ENCODE measurements at places on chromosomes 12 and 14. TPM values are rescaled to one million over a fixed set of nuclear protein-coding genes. Genes with fewer than 3 reads are reported as not detected.

GRCh38 chr12:77500089-77500488 lies 330.6 kb upstream of the NAV3 start:
- no peak for DNase-seq

SPIC gene
- total RNA-seq = not detected

HOXC12 gene
- not detected for total RNA-seq

LBHD2 gene
- not detected for total RNA-seq

DNA sequence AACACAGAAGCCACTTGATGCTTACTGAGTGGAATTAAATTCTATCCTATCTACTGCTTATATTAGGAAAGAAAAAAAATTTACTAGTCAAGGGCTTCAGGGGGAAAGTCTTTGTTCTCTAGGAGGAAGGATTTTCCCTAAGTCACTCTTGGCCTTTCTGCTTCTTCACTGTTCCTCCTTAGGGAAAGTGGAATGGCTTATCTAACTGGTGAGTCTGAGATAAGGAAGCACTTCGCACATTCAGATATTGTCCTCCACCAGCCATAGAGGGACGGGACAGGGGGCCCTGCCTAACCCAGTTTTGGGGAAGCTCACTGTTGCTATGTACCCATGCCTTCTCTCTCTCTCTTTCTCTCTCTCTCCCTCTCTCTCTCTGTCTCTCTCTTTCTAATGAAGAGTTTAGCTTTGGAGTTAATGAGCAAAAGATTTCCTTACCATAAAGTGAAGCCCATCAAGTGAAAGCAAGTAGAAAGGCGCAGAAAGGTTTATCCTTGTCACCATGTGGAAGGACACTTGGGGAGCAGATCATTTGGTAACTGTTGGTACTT lies 450.6 kb downstream of the ZFP36L1 start:
- DNase-seq = no peak

CHST11 gene
- total RNA-seq = 27.2 TPM

LRIG3 gene
- 57.9 TPM for total RNA-seq

GLI1 gene
- total RNA-seq = 1.6 TPM

DNA sequence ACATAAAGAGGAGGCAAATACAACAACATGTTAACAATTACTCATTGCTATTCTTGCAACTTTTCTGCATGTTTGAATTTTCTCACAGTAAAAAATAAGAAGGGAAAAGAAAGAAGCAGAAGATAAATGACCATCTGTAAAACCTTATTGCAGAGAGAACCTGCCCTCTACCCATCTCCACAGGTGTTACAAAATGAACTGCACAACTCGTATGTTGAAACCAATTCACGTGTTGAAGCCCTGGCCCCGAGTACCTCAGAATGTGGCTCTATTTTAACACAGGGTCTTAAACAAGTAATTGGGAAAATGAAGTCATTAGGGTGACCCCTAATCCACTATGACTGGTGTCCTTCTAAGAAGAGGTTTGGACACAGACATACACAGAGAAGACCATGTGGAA lies 39.5 kb downstream of the FOXN3 start:
- no peak for DNase-seq

KRT77 gene
- not detected for total RNA-seq

NFE2 gene
- total RNA-seq = 0.17 TPM

CMTM5 gene
- not detected for total RNA-seq

DNA sequence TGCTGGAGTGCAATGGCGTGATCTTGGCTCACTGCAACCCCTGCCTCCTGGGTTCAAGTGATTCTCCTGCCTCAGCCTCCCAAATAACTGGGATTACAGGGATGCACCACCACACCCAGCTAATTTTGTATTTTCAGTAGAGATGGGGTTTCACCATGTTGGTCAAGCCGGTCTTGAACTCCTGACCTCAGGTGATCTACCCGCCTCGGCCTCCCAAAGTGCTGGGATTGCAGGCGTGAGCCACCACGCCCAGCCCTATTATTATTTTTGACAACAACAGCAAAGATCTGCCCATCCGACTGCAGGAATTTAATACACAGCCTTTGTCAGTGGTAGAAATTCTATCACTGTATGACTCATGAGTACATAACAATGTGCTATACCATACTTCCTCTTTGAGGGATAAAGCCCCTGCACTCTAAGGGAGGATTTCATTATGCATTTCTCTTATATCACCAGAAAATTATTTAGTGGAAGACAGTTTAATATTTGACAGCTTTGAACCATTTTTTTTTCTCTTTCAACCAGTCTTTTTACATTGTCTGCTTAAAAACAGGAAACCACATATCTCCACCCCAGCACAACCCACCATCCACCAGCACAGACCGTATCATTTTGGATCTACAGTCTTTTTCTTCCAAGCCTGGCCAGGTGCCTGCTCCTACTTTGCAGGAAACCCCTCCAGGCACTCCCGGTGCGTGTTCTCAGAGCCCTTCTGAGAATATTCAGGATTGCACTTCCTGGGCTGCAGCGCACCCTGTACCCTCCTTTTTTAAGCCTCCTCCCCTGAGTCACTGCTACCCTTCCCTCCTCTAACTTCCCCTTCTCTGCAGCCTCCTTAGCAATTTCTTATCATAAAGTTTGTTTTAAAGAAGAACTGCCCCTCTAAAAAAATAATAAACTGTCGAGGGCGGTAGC lies 594 bp downstream of the ARHGDIB start:
- DNase-seq = no peak

DNA sequence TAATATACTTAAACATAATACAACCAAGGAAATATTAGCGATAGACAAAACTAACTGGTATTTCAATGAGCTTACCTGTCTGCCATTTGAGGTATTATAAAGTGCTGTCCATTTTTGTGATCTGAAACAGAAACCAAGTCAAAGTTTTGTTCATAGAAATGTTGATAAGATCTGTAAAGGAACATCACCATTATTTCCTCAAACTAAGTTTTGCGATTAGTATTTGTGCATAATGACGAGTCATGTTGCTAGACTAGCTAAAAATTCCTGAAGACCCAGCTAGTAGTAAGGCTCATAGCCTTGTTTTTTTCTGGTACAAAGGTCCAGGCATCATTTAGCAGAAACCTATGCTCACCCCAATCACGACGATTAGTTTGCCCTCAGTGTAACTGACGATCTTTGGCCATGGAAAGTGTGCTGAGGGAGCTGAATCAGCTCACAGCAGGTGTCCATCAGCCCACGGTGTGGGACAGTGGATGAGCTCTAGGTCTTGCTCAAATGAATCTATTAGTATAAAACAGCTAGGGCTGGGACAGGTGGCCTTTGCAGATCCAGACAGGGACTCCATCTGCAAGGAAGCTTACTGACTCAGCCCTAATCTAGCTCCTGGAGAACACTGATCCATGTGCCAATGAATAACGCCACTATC lies 28.7 kb downstream of the GIT2 start:
- DNase-seq = no peak

ACVRL1 gene
- total RNA-seq = 4.7 TPM

- DNase-seq = no peak
Measured at GRCh38 chr12:47481041-47481440, 224.8 kb downstream of the RPAP3 start.

GRCh38 chr12:75378354-75378753 lies 12.5 kb upstream of the GLIPR1L2 start:
- DNase-seq = no peak

MYH7 gene
- not detected for total RNA-seq

DNA sequence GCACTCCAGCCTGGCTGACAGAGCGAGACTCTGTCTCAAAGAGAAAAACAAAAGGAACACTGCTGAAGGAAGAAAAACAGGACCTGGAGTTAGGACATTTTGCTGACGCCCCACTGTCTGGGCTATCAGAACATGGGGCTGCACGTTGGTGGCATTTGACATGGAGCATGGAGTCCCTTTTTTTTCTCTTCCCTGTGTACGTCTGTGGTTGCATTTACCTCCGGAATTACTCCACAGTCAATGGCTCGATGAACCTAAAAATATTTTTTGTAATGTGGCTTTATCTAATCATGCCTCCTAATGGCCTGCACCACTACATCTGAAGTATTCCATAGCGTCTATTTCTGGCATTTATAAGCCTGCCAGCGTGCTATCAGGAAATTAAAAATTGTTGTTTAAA lies 30.7 kb downstream of the TESC start:
- DNase-seq = no peak

DNA sequence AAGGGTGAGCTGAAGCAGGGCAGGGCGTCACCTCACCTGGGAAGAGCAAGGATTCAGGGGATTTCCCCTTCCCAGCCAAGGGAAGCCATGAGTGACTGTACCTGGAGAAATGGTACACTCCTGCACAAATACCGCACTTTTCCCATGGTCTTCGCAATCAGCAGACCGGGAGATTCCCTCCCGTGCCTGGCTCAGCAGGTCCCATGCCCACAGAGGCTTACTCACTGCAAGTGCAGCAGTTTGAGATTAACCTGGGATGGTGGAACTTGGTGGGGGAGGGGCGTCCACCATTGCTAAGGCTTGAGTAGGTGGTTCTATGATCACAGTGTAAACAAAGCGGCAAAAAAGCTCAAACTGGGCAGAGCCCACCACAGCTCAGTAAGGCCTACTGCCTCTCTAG lies 11.0 kb upstream of the DHRS4 start:
- DNase-seq = peak; percentile 63

GRCh38 chr14:25658988-25659387 lies 609.0 kb upstream of the STXBP6 start:
- DNase-seq = no peak

- no peak for DNase-seq
Measured at GRCh38 chr14:21894003-21894897, 220.6 kb upstream of the OR4E1 start.

DNA sequence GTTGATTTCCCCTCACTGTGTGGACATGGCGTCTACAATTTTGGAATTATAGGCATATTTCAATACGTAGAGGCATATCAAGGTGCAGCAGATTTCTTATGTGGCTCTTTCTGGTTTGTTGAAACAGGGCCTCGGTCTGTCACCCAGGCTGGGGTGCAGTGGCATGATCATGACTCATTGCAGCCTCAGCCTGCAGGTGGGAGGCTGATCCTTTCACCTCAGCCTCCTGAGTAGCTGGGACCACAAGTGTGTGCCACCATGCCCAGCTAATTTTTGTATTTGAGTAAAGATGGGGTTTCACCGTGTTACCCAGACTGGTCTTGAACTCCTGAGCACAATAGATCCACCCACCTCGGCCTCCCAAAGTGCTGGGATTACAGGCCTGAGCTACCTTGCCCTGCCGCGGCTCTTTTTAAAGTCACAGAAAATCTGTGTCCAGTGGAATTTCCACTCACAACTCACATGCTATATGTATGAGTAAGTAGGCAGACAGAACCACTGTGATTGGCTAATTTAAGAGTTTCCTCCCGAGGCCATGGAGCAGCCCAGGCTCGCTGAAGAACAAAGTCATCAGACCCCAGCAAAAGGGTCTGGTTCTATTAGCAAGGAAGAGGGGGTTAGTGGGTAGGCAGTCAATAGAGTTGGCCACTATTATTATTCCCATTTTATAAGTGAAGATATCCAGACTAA lies 9.1 kb downstream of the GNG2 start:
- DNase-seq = no peak

DNA sequence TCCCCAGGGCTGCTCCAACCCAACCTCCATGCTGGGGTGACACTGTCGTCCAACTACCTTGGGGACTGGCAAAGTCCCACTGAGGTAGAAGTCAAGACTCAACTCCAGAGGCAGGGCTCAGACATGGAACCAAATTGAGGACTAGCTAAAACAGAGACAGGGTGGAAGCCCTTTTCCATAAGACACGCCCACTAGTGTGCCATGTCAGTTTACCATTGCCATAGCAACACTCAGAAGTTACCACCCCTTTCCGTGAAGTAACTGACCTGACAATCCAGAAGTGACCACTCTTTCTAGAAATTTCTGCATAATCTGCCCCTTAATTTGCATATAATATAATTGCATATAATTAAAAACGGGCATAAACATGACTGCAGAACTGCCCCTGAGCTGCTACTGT lies 409.6 kb downstream of the MED13L start:
- no peak for DNase-seq

KSR2 gene
- total RNA-seq = 0.29 TPM

SRP54 gene
- total RNA-seq = 58.5 TPM

DNA sequence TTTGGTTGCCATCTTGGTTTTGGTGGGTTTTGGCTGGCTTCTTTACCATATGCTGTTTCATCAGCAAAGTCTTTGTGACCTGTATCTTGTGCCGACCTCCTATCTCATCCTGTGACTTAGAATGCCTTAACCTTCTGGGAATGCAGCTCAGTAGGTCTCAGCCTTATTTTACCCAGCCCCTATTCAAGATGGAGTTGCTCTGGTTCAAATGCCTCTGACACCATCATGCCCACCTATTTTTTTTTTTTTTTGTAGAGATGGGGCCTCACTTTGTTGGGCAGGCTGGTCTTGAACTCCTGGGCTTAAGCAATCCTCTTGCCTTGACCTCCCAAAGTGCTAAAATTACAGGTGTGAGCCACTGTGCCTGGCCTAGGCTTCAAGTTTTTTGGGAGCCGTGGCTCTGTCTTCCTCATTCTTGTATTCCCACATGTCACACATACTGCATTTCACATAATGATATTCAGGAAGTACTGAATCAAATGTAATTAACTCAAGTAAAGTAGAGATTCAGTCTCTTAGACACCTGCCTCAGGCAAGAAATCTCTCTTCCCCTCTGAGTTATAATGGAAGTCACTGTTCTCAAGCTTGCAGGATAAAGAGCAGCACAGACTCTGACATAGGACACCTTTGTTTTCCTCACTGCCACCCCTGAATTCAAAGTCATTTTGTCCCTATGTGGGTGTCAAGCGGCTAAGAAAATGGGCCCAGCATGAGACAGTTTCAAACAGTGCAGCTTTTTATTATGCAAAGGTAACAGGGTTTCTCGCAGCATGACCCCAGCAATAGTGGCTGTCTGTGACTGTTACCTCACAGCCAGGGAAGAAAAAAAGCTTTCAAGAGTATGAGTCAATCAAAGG lies 159.0 kb downstream of the PTPN11 start:
- no peak for DNase-seq

SMOC1 gene
- 2.7 TPM for total RNA-seq

SLC5A8 gene
- not detected for total RNA-seq

DNA sequence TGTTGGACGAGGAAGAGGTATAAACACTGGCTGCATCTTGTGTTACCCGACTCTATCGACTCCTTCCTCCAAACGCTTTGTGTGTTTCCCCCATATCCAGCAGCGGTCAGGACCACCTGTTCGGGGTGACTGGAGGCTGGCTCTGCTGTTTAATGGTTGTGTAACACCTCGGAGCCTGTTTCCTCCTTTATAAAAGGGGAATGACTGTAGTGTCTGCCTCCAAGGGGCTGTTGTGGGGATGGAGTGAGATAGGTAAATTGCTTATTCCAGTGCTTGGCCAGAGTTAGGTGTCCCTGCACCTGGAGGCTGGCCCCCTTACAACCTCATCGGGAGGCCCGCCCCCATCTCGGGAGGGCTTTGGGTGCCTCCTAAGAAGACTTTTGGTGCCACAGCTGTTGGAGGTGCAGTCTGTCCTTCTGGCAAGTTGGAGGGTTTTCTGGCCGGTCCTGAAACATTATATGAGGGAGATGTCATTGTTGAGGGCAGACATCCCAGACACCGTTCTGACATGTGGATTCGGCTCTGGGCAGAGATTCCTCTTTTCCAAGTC lies 1.1 kb downstream of the MLXIP start:
- DNase-seq = no peak

FGF6 gene
- total RNA-seq = not detected

DNA sequence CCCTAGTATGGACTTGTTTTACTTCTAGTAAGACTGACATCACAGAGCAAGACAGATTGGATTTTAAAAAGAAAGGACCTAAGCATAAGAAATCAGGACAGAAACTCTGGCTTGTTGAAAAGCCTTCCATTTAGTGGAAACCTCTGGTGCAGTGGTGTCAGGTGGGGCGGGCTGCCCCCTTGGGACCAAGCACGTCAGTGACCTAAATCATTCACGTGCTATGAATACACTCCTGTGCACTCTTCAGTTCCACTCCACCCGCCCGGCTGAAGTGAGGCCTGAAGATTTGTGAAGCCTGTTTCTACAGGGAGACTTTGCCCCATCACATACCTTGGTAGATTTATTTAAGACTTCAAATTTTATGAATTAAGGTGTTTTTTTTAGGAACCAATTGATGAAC lies 58.2 kb upstream of the STRN3 start:
- no peak for DNase-seq
